ENCODE measurements at places on chromosomes 5 and 9. TPM values are rescaled to one million over a fixed set of nuclear protein-coding genes. Genes with fewer than 3 reads are reported as not detected.

The DIRAS2 gene
- not detected for total RNA-seq

The IFNA2 gene
- total RNA-seq: not detected

The OMD gene
- 6.5 TPM for total RNA-seq

The C5orf58 gene
- not detected for total RNA-seq

The CPEB4 gene
- total RNA-seq: 62.4 TPM

The PRXL2C gene
- total RNA-seq: 25.6 TPM

The IFNA5 gene
- not detected for total RNA-seq

The ARSI gene
- total RNA-seq: 4.0 TPM

The C9orf78 gene
- total RNA-seq: 36.6 TPM

The S100Z gene
- 0.52 TPM for total RNA-seq

The CAVIN4 gene
- 1.3 TPM for total RNA-seq

- H3K36me3 ChIP-seq: no peaks in the 10 kb centered on the region
- no peak overlapping the region for H3K4me3 ChIP-seq
- H3K27ac ChIP-seq: no peak overlapping the region
Measured at GRCh38 chr9:81574405-81574804, 114.9 kb downstream of the TLE1 start.

- H3K4me3 ChIP-seq: no peak overlapping the region
- H3K27ac ChIP-seq: no peak overlapping the region
- DNase-seq: no peak
- H3K4me1 ChIP-seq: peaks cover 12% of the 10 kb centered on the region
- no peaks in the 10 kb centered on the region for H3K36me3 ChIP-seq
- H3K27me3 ChIP-seq: no peaks in the 10 kb centered on the region
Measured at GRCh38 chr5:116529615-116530014, 45.0 kb downstream of the SEMA6A start.

DNA sequence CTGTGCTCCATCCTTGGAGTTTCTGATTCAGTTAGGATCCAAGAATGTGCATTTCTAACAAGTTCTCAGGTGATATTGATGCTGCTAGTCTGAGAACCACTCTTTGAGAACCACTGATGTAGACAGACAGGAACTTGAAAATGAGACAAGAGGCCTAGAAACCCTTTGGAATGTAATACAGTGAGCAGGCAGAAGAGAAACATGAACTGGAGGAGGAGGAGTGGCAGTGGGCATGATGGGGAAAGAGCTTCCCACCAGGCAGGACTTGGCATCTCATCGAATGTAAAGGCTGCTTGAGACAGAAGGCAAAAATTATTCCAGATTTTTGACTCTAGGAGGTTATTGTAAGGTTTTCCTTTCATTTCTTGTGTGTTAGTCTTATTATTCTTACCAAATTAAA is 295.8 kb upstream of the SGCD start:
- no peaks in the 10 kb centered on the region for H3K27me3 ChIP-seq
- no peak for DNase-seq
- H3K4me3 ChIP-seq: no peak overlapping the region
- H3K36me3 ChIP-seq: no peaks in the 10 kb centered on the region
- no peaks in the 10 kb centered on the region for H3K4me1 ChIP-seq
- no peak overlapping the region for H3K27ac ChIP-seq

DNA sequence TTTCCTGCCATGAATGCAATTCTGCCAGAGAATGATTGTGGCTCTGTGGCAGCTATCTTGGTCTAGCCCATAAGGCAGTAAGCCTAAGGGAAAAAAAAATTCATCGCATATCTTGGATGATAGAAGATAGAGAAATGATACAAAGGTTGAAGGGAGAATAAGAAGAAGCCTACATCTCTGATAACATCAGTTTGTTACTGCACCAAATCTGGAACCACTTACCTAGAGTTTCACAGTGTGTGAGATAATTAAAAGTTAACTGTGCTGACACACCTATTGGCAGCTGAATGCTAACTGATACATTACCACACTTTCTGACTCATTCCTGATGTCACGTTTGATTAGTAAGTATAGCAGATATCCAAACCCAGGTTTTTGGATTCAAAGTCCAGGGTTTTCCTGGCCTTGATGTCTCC is 91.6 kb upstream of the TAF11L2 start:
- H3K4me1 ChIP-seq: no peaks in the 10 kb centered on the region
- no peak for DNase-seq
- no peaks in the 10 kb centered on the region for H3K27me3 ChIP-seq
- H3K27ac ChIP-seq: no peak overlapping the region
- H3K4me3 ChIP-seq: no peak overlapping the region

DNA sequence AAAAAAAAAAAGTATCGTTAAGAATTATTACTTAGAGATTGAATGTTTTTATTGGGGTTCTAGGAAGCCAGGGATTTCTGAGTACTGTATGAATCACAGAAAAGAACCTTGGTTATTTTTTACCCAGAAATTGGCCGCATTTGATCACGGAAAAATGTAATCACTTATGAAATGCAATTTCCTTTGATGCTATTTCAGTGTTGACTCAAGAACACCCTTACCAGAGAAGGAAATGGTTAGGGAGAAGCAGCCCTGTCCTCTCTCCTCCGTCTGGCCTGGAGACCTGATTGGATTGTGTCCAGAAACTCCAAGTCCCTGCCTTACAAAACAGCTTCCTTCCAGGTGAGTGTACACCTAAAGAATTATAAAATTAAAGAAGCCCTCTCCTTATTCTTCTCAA is 116.7 kb downstream of the MED10 start:
- DNase-seq: no peak
- H3K27ac ChIP-seq: no peak overlapping the region
- no peaks in the 10 kb centered on the region for H3K27me3 ChIP-seq
- H3K4me1 ChIP-seq: no peaks in the 10 kb centered on the region
- H3K36me3 ChIP-seq: no peaks in the 10 kb centered on the region
- no peak overlapping the region for H3K4me3 ChIP-seq

GRCh38 chr5:147561435-147561834 is 51.6 kb upstream of the DPYSL3 start:
- H3K27me3 ChIP-seq: no peaks in the 10 kb centered on the region
- no peak for DNase-seq
- peaks cover 7% of the 10 kb centered on the region for H3K4me1 ChIP-seq
- H3K4me3 ChIP-seq: no peak overlapping the region

- H3K4me3 ChIP-seq: no peak overlapping the region
- no peaks in the 10 kb centered on the region for H3K27me3 ChIP-seq
- peak overlapping the region; percentile 52 for H3K27ac ChIP-seq
Measured at GRCh38 chr9:98867103-98867428, 59.6 kb downstream of the GALNT12 start.

DNA sequence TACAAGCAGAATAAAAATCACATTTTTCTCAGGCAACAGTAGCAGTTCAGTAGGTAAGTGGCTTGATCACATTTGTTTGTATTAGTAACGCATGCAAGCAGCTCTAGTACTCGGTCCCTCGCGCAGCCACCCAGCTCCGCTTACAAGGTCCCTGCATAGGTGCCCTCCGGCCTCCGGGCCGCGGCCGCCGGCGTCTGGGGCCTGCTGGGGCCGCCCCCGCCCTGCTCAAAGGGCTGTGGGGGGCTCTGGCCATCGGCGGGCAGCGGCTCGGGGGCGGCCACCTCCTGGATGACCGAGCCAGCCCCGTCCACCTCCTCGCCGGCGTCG is 50.2 kb upstream of the UBAC1 start:
- H3K4me3 ChIP-seq: peak overlapping the region; percentile 29
- no peaks in the 10 kb centered on the region for H3K27me3 ChIP-seq
- no peak for DNase-seq
- peaks cover 26% of the 10 kb centered on the region for H3K36me3 ChIP-seq

GRCh38 chr5:81288021-81288433 is 13.4 kb upstream of the ZCCHC9 start:
- no peak overlapping the region for H3K27ac ChIP-seq
- no peak overlapping the region for H3K4me3 ChIP-seq
- no peaks in the 10 kb centered on the region for H3K27me3 ChIP-seq
- DNase-seq: no peak

DNA sequence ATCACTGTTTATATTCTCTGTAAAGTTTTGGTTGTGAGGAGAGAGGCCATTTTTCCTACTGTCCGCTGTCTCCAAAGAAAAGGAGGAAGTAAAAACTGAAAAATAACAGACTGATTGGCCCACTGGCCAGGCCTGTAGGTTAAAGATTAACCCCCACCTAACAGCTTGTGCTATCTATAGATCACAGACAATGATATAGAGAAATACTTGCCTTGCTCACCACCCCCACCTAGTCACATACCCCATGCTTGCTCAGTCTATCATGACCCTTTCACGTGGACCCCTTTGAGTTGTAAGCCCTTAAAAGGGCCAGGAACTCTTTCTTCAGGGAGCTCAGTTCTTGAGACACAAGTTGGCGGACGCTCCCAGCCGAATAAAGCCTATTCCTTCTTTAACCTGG is 357.4 kb downstream of the PRDM9 start:
- DNase-seq: no peak
- H3K4me1 ChIP-seq: no peaks in the 10 kb centered on the region
- no peaks in the 10 kb centered on the region for H3K27me3 ChIP-seq
- no peak overlapping the region for H3K4me3 ChIP-seq

DNA sequence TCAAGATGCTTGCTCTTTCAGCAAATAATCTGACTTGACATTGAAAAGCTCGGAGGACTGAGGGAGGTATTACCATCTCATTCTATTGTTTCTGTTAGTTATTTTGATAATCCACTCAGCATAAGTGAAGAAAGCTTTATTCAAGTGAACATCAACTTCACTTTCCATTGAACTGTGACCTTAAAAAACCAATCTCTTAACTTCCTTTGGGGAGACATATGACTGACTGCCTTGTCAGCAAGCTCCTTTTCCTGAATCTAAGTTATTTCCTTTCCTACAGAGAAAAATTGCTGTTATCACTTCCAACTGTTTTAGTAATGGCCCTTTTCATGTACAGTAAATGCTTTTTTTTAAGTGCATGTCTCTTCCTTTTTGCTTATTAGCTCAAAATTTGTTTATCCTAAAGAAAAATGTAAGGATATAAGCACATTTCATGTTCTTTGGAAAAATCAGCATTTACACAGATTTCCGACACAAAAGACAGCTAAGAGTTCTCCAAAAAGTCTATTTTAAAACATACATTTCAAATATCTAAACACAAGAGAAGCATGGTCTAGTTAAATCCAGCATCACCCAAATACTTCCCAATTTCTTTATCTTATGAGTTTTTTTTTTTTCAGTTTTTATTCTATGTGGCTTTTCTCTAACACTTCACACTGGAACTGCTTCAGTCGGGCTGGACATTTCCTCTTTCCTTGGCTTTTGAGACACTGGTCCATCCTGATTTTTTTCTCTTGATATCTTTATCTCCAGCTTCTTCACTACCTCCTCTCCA is 117.9 kb upstream of the DAB2 start:
- H3K4me1 ChIP-seq: no peaks in the 10 kb centered on the region
- no peak overlapping the region for H3K4me3 ChIP-seq
- H3K36me3 ChIP-seq: no peaks in the 10 kb centered on the region
- no peaks in the 10 kb centered on the region for H3K27me3 ChIP-seq

GRCh38 chr9:129166623-129167557 is 11.2 kb downstream of the IER5L start:
- H3K36me3 ChIP-seq: no peaks in the 10 kb centered on the region
- DNase-seq: peak; percentile 89
- H3K27ac ChIP-seq: peak overlapping the region; percentile 80

DNA sequence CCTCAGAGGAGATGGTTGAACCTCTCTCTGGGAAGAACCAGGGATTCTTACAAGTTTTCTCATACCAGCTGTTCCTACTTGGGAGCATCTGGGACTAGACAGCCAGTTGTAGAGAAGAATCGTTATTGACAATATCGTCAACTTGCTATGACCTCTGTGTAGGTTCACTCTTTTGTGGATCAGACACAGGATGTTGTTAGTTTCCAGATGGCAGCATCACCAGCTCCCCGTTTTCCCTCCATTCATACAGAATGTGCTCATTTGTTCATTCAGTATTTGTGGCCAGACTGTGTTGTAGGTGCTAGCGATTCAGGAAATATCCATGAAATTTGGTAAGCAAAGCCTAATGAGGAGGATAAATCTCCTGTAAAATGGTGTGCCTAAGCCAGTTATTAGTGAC is 3.7 kb downstream of the PDE8B start:
- H3K4me1 ChIP-seq: peaks cover 8% of the 10 kb centered on the region
- no peak overlapping the region for H3K4me3 ChIP-seq
- no peaks in the 10 kb centered on the region for H3K36me3 ChIP-seq
- no peak overlapping the region for H3K27ac ChIP-seq
- peaks cover 39% of the 10 kb centered on the region for H3K27me3 ChIP-seq

DNA sequence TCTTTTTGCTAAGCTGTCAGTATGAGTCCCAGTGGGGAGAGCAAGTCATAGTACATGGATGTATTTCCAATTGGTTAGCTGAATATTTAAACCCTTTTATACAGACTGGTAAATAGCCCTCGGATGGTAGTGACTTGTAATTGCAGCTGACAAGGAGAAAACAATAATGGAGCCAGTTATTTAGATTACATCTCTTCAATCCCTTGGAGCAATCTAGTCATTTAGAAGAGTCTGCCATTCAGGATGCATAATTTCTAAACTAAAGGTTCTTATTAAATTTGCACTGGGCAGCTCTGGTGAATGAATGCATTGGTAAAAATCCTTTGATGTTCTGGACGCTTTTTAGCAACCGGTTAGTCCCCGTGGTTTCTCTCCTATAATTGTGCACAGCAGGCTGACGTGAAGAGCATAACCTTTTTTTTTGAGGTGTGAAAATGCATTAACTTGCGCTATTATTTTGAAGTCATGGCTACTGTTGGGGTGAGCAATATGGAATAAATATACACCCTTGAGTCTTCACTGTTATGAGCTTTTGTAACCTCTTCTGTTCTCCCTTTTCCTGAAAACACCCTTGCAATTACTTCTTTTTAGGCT is 158.6 kb upstream of the CD180 start:
- H3K36me3 ChIP-seq: no peaks in the 10 kb centered on the region
- H3K4me3 ChIP-seq: no peak overlapping the region
- H3K27ac ChIP-seq: no peak overlapping the region

DNA sequence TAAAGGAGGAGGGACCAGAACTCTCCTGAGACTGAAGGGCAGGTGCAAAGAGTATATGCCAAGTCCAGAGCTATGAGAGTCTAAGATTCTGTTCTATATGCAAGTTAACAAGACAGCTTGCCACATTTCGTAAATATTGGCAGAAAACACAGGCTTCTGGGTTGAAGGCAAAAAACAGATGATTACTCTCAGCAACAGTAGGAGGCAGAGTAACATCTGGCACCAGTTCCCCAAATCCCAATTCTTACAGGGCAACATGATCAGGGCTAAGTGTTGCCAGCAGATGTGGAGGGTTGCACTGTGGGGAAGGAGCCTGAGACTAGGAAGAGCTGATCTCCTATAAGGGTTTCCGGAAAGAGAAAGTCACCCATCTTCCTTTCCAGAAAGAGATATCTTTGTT is 179.4 kb downstream of the PJA2 start:
- H3K36me3 ChIP-seq: no peaks in the 10 kb centered on the region
- no peaks in the 10 kb centered on the region for H3K27me3 ChIP-seq
- H3K27ac ChIP-seq: no peak overlapping the region
- H3K4me3 ChIP-seq: no peak overlapping the region

GRCh38 chr9:137759117-137759516 is 118.5 kb upstream of the CACNA1B start:
- H3K27me3 ChIP-seq: no peaks in the 10 kb centered on the region
- no peak for DNase-seq
- no peak overlapping the region for H3K27ac ChIP-seq

DNA sequence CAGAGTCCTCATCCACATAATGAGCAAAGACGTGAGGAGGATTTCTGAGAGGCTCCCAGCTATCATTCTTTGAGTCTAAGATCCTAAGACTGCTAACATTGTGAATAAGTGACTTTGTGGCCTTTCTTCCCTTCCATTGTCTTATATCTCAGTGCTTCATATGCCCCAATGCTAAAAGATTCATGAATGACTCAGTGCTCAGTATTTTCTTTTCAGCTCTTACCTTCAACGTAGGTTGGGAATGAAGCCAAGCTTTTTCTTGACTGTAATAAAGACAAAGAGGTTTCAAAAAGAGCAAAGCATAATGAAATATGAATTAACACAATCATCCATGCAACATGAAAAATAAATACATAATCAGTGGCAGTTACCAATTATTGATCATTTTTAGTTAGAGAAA is 146.4 kb downstream of the ENTREP1 start:
- H3K4me1 ChIP-seq: no peaks in the 10 kb centered on the region
- no peak overlapping the region for H3K27ac ChIP-seq
- no peak overlapping the region for H3K4me3 ChIP-seq

All from upper lobe of right lung (tissue), 1 donor.